ENCODE measurements at places on chromosomes 6 and 20. TPM values are rescaled to one million over a fixed set of nuclear protein-coding genes. Genes with fewer than 3 reads are reported as not detected.
A peak's percentile ranks its signal among the peaks of the same experiment; 100 is the strongest.

TCP11 gene
- not detected for total RNA-seq

ULBP3 gene
- total RNA-seq = not detected

PACRG gene
- 0.36 TPM for total RNA-seq

BTNL2 gene
- not detected for total RNA-seq

ZNF391 gene
- total RNA-seq = 0.44 TPM

TRAPPC3L gene
- total RNA-seq = not detected

CYP24A1 gene
- total RNA-seq = not detected

PTPRA gene
- total RNA-seq = 64.0 TPM

GRCh38 chr6:14664621-14665315 lies 547.2 kb downstream of the CD83 start:
- no peaks in the 10 kb centered on the region for H3K36me3 ChIP-seq
- H3K27me3 ChIP-seq = peaks cover 27% of the 10 kb centered on the region
- H3K27ac ChIP-seq = peak overlapping the region; percentile 50
- peaks cover 28% of the 10 kb centered on the region for H3K4me1 ChIP-seq
- DNase-seq = no peak

- H3K36me3 ChIP-seq = no peaks in the 10 kb centered on the region
- DNase-seq = no peak
- no peak overlapping the region for H3K27ac ChIP-seq
- no peak overlapping the region for H3K4me3 ChIP-seq
- peaks cover 11% of the 10 kb centered on the region for H3K27me3 ChIP-seq
Measured at GRCh38 chr6:33716890-33717632, 5.6 kb upstream of the UQCC2 start.

DNA sequence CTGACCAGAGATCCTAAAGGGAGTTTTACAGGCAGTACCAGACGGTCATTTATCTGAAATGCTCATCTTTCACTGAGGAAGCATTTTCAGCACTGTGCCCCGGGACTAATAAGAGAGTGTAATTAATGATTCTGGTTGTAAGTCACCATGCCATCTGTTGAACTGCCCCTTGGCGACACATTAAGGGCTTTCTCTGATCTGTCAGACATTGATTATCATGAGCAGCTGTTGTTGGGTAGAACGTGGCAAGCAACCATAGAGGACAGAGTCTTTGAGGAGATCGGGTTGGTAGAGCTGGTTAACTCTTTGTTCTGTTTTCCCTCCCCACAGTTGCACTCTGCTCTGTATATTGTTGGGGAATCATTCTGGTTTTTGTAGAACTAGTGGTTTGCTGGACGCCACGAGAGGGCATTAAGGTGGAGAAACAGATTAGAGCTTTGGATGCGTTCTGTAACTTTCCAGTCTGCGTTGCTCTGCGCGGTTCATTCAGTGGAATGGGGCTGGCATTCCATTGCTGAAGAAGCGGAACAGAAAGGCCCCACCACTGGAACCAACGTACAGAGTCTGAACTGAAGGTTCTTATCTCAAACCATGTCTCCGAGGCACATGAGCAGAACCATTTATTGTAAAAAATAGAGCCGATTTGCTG lies 34.3 kb downstream of the RPRD1B start:
- no peaks in the 10 kb centered on the region for H3K4me1 ChIP-seq
- peaks cover 49% of the 10 kb centered on the region for H3K36me3 ChIP-seq
- H3K27me3 ChIP-seq = no peaks in the 10 kb centered on the region
- DNase-seq = no peak
- no peak overlapping the region for H3K27ac ChIP-seq

DNA sequence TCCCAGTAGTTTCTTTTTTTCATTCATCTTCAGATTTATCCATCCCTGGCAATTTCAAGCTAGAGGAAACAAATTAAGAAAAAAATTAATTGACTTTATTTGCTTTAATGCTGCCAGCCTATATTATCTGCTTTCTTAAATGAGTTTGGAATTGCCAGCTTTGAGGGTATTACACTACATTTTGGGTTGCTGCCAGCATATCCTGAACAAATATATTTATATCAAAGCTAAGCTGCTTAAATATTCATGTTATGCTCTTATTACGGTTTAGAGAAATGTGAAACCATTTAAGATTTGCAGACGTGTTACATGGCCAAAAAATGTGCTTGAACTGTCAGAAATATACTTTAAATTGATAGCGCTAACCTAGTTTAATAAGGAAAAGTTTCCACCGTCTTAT lies 59.7 kb downstream of the GRIK2 start:
- no peak for DNase-seq
- no peaks in the 10 kb centered on the region for H3K36me3 ChIP-seq
- no peaks in the 10 kb centered on the region for H3K27me3 ChIP-seq
- no peak overlapping the region for H3K27ac ChIP-seq

DNA sequence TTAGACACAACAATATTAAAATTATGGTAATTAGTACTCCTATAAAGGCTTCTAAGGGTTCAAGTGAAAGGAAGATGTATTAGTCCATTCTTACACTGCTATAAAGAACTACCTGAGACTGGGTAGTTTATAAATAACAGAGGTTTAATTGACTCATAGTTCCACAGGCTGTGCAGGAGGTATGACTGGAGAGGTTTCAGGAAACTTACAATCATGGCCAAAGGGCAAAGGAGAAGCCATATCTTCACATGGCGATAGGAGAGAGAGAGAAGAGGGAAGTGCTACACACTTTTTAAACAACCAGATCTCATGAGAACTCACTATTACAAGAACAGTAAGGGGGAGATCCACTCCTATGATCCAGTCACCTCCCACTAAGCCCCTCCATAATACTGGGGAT lies 52.9 kb downstream of the TINAG start:
- H3K4me3 ChIP-seq = no peak overlapping the region
- H3K27me3 ChIP-seq = no peaks in the 10 kb centered on the region
- no peak overlapping the region for H3K27ac ChIP-seq
- DNase-seq = no peak
- H3K4me1 ChIP-seq = no peaks in the 10 kb centered on the region
- H3K36me3 ChIP-seq = no peaks in the 10 kb centered on the region

DNA sequence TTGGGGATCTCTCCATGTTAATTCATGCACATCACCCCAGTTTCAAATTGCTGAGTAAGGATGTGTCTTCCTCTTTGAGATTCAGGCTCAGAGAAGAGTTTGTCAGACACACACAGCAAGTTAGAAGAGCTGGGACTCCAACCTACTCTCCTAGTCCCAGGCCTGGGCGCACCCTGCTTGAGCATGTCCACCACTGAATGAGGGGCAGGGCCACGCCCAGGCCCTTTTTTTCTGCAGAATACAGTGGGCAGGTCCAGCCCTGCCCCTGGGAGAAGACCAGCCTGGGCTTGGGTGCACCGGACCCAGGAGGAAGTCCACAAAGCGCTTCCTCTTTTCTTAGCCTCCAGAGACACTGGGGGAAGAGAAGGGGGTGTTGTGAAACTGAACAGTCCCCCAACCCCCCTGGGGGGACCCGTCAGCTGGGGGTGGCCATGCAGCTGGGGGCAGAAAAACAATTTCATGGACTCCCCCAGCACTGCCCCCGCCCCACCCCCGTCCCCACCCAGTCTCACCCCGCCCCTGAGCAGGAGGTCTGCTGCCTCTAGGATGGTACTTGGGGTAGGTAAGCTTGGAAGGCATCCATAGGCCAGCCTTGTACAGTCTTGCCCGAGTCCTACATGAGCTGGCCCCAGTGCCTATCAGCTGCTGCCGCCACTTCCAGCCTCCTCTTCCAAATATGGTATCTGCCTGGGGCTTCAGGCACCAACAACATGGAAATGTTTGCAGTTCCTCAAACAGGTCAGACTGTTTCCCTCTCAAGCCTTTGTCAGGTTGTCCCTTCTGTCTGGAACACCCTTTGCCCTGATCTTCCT lies 11.7 kb upstream of the HCK start:
- H3K27ac ChIP-seq = no peak overlapping the region
- DNase-seq = no peak
- H3K4me3 ChIP-seq = no peak overlapping the region

GRCh38 chr6:110482774-110483400 lies 6.5 kb upstream of the SLC22A16 start:
- H3K4me1 ChIP-seq = no peaks in the 10 kb centered on the region
- no peak for DNase-seq
- no peak overlapping the region for H3K4me3 ChIP-seq
- H3K27ac ChIP-seq = no peak overlapping the region
- peaks cover 20% of the 10 kb centered on the region for H3K27me3 ChIP-seq
- H3K36me3 ChIP-seq = no peaks in the 10 kb centered on the region

DNA sequence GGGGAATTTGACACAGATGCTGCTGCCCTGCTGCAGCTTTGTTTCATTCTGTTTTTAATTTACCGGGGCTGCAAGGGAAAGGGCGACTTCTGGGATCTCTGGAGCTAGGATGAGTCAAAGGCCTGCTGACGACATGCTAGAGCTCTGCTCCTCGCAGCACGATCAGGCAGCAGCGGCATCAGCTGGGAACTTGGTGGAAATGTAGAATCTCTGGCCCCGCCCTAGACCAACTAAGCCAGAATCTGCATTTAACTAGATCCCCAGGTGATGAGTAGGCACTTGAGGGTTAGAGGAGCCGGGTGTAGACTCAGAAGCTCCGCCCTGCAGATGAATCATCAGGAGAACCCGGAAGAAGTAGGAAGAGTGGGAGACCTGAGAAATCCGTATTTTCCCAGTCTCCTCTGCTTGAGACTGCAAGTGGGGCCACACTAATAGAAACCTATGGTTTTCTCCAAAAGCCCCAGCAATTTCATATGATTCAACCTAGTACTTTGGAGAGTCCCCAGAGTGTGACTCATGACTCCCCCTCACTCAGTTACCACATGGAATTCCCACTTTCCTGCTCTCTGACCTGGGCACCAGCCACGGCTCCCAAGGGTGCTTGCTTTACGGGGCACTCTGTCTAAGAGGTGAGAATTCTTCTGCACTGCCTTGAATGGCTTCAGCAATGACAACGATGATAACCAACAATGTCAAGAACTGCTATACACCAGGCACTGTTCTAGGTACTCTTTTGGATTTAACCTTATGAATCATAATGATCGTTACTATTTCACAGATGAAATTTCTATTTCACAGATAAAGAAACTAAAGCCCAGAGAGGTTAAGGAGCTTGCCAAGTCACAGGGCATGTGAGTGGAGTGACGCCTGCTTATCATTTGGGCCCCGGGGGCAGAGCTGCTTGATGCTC lies 18.1 kb downstream of the TUBB2B start:
- peak overlapping the region; percentile 89 for H3K27ac ChIP-seq
- no peaks in the 10 kb centered on the region for H3K36me3 ChIP-seq
- H3K4me1 ChIP-seq = peaks cover 41% of the 10 kb centered on the region
- H3K27me3 ChIP-seq = peaks cover 23% of the 10 kb centered on the region
- no peak for DNase-seq

DNA sequence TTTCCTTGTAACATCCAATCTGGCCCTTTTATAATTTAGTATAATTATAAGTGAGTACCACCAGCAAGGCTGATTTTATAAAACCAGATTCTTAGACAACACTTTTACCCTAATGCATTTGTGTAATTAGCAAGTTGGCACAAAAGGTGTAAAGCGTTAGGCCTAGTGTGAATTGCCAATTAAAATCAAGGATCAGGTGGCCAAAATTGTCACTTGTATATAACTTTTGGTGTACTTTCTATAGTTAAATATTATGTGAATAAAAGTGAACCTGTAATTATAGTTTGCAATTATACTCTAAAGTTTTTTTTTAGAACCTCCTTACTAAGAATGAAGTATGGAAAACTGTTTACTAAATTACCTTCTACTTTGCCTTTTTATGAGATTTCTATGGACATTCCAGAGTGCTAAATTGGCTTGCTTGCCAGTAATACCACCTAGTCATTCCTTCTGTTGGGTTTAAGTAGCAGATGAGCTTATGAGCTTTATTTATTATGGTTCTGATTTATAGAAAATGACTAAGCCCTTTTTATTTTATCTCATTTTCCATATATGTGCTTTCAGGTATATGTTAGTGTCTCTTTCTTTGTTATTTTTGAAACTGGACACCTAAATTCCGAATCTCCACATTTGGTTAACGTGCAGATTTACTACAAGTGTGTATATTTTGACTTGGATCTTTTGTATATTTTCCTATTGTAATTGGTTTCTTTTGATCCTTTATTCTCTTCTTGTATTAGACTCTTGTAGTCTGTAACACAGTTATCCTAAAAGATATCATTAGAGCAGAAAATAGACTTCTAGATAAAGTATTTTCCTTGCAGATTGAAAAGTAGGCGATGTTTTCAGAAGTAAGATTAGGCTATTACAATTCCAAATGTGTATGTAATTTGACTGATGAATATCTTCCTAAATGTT lies 3.9 kb downstream of the STXBP5 start:
- peaks cover 37% of the 10 kb centered on the region for H3K4me1 ChIP-seq
- H3K27ac ChIP-seq = no peak overlapping the region
- H3K36me3 ChIP-seq = peaks cover 16% of the 10 kb centered on the region
- no peaks in the 10 kb centered on the region for H3K27me3 ChIP-seq
- no peak for DNase-seq

DNA sequence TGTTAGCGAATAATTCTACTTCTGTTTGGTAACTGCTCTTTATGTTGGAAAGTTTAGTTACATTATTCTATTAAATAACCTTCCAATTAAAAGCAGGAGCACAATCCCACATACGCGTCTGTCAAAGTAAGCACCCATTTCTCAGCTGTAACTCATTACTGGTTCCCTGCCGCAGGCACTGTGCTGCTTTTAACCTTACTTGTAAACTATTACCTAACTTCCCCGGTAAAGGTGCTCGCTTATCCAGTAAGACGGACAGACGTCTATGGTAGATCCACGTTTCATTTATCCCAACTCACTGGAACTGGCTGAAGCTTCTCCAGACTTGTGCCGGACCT lies 529 bp upstream of the ENPP4 start:
- H3K36me3 ChIP-seq = peaks cover 2% of the 10 kb centered on the region
- peaks cover 25% of the 10 kb centered on the region for H3K4me1 ChIP-seq
- H3K27me3 ChIP-seq = peaks cover 3% of the 10 kb centered on the region
- DNase-seq = no peak
- peak overlapping the region; percentile 6 for H3K27ac ChIP-seq

GRCh38 chr6:158837684-158838625 lies 18.8 kb upstream of the EZR start:
- no peak for DNase-seq
- no peak overlapping the region for H3K27ac ChIP-seq
- H3K4me3 ChIP-seq = no peak overlapping the region
- peaks cover 2% of the 10 kb centered on the region for H3K27me3 ChIP-seq
- no peaks in the 10 kb centered on the region for H3K36me3 ChIP-seq

GRCh38 chr6:16380220-16380809 lies 141.9 kb downstream of the GMPR start:
- no peak for DNase-seq
- H3K36me3 ChIP-seq = peaks cover 16% of the 10 kb centered on the region
- no peak overlapping the region for H3K4me3 ChIP-seq
- no peak overlapping the region for H3K27ac ChIP-seq
- H3K27me3 ChIP-seq = no peaks in the 10 kb centered on the region
- H3K4me1 ChIP-seq = no peaks in the 10 kb centered on the region

DNA sequence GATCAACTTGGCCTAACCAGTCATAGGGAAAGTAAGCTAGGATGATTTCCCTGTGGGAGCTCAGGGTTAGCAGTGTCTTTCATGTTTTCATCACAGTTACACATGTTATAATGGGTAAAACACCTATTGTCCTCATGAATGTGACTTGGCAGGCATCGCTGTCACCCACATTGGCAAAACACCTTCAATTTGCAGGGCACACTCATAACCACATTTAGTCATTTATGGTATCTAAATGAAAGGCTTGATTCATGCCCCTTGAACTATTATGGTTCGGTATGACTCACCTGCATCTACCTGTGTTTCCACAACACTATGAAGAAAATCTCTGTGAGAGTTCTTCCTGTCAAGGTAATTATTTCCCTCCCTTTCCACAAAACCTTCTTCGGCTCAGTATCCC lies 49.2 kb downstream of the FRK start:
- H3K36me3 ChIP-seq = no peaks in the 10 kb centered on the region
- H3K27me3 ChIP-seq = peaks cover 14% of the 10 kb centered on the region
- no peak for DNase-seq
- H3K27ac ChIP-seq = no peak overlapping the region
- H3K4me3 ChIP-seq = no peak overlapping the region

Measured in activated T-helper 1 cell treated with anti-CD3 and anti-CD28 coated beads, Interleukin-12 subunit alpha, Interleukin-12 subunit beta, Interleukin-2, Interleukin-4 antibody, amounts not matched to agents 30 ng/mL and 10 ng/mL and 1 ng/mL, durations not matched to agents 14 hours and 24 hours and 36 hours (primary cell).